Stimulated activated CD8-positive, alpha-beta memory T cell treated with anti-CD3 and anti-CD28 coated beads, Interleukin-7, amount 100 ng/mL, for 1 hour (primary cell): ENCODE measurements at places on chromosomes 4 and X.

- no peak for DNase-seq
Observed at GRCh38 chr4:149706942-149707341, 108.7 kb downstream of the IQCM start.

DNA sequence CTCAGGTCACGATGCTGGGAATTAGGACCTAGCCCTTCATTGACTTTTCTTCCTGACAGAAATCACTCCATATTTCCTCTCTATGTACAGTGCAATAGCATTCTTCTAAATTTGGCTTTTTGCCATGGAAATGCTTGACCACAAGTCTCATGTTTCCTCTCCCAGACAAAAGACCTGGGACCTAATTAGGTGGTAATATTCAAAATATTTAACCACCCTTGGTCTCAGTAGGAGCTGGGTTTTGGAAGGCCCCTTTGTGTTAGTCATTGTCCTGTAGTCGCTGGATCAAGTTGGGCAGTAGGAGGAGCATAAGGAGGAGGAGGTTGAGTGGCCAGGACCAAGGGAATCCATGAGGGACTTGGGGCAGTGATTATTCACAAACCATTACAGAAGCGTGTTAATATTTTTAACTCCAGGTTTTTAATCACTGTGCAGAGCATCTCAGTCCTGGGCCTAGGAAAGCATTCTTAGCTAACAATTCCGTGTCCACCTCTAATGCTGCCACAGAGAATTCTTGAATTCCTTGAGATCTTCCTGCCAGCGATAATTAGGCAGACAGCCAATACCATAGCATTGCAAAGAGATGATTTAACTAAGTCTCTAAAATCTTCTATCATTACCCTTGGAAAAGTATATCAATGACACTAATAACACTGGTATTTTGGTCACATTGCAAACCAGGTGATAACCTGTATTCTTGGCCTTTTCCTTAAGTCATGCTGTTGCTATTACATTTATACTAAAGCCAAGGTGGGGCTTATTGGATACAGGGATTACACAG is 25.0 kb upstream of the SHROOM4 start:
- DNase-seq, result no peak

DNA sequence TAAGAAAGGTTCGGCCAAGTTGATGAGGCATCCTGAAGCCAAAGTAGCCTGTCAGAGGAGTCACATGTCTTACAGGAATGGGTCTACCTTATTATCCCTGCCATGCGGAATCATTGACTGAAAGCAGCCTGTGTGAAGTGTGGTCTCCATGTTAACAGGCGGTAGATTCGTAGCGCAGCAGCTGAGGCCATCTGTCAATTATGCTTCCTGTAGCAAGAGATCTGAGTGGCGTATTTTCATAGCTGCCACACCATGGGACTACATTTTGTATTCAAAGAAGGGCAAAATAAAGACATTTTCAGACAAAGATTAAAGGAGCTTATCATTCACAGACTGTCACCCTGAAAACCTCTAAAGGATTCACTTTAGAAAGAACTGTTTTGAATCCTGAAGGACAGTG is 11.2 kb upstream of the MED14 start:
- DNase-seq, result no peak

GRCh38 chr4:73984736-73985527 is 3.1 kb downstream of the PPBP start:
- DNase-seq, result no peak

GRCh38 chrX:118751950-118752783 is 24.8 kb downstream of the IL13RA1 start:
- no peak for DNase-seq

- DNase-seq, result no peak
Observed at GRCh38 chrX:64977051-64977450, 801 bp upstream of the ZC4H2 start.

DNA sequence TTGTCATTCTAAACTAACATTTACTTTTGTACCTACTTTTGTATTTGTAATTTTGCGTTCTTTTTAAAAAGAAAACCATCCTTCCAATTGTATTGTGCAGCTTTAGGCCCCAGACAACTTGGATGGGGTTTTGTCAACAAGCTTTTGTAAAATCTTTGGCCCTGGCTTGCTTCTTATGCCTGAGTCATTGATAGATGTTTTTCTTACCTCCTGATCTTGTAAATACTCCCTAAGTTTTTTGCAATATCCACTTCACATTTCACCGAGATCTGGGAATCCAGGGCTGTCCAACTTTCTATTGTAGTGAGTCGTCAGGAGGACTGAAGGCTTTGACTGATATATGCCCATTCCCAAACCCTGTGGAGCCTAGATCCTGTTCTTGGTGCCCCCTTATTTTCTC is 126.9 kb upstream of the GUCY1A1 start:
- DNase-seq, result no peak

DNA sequence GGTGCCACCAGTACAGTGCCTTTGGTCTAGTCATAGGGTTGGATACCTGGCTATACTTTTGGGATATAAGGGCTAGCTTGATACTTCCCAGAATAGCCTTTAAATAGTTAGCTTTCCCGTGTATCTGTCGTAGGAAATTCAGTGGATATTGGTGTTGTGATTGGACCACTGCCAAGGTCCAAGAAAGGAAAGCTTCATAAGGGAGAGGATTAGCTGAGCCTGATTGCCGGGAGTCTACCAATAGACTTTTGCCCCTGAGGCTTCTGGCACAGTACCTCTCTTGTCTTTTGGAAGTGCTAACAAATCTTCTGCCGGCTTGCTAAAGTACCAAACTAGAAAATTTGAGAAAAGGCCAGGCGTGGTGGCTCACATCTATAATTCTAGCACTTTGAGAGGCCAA is 350.6 kb downstream of the CHIC1 start:
- no peak for DNase-seq

GRCh38 chr4:102064747-102065442 is 274.4 kb downstream of the BANK1 start:
- DNase-seq, result no peak

GRCh38 chrX:20693078-20693477 is 426.4 kb upstream of the RPS6KA3 start:
- no peak for DNase-seq

- DNase-seq, result no peak
Observed at GRCh38 chr4:52249581-52249980, 198.5 kb downstream of the SPATA18 start.

DNA sequence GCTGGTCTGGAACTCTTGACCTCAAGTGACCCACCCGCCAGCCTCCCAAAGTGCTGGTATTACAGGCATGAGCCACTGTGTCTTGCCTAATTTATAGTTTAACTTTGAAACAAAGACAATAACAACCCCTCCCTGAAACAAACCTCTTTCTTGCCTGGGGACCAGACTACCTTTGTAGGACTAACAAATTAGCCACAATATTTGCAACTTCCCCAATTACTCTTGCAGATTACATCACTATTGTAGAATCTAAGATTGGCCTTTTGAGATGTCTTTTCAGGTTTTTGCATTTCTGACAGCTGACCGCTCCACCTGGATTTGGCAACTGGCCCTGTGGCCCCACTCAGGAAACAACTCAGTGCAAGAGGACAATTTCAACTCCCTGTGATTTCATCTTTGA is 84.8 kb downstream of the AKAP4 start:
- no peak for DNase-seq

DNA sequence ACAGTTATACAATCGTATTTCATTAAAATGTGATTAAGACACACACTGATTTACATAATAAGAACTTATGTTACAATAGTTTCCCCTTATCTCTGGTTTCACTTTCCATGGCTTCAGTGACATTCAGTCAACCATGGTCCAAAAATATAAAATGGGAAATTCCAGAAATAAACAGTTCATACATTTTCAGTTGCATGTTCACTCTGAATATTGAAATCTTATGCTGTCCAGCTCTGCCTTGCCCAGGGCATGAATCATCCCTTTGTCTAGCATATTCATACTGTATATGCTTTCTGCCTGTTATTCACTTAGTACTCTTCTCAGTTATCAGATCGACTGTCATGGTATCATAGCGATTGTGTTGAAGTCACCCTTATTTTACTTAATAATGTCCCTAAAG is 173.8 kb upstream of the DCAF12L2 start:
- DNase-seq, result no peak

DNA sequence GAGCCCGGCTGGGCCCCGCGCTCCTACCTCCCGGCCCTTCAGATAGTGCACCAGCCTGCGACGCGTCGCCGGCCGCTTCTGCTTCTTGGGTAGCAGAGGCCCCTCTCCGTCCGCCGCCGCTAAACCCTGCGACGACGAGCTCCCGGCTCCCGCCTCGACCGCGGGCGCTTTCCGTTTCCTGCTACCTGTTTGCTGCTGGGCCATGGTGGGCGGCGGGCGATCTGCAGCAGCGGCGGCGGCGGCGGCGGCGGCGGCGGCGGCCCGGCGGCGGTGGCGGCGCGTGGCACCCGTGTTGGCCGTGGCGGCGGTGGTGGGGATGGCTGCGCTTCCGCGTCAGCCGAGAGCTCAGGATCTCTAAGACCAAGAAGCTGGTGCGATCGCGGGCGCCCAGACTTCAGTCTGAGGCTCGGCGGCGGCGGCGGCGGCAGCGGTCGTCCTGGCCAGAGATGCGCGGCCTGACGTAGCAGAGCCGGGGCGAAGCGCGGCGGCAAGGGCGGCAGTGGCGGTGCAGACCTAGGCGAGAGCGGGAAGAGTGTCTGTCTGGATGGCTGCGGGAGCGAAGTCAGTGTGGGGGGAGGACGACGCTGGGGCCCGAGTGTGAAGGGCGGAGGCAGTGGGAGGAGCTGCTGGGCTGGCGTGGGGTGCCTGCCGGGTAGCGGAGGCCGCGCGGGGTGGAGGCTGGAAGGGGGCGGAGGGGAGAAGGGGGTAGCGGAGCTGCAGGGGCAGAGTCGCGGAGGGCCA is at the start of gene DCAF12L2:
Gene DCAF12L2, minus strand, starts transcription at position 569 of the 741 bp plus-strand sequence. Its CDS starts 365 bp downstream, at position 204.
- no peak for DNase-seq

DNA sequence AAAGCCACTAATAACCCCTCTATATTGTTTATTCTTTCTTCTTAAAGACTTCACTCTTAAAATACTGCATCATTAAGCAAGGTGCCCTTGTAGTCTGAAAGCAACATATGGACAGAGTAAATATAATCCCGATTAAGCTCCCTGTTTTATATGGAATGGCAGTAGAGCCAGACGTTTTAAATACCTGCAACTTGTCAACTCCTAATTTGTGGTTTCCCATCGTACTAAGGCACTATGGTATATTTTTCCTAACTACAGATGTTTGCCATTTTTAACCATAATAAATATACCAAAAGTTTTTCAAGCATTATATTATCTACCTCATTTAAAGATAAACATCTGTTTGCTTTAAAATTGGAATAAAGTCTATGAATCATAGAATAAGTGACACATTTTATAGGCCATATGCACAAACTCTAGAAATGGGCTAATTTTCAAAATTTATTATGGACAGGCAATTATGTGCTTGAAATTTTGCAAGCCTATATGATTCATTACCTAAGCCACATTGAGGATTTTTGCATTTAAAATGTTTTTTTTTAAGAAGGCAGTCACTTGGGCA is 194.6 kb downstream of the FRMPD4 start:
- no peak for DNase-seq

DNA sequence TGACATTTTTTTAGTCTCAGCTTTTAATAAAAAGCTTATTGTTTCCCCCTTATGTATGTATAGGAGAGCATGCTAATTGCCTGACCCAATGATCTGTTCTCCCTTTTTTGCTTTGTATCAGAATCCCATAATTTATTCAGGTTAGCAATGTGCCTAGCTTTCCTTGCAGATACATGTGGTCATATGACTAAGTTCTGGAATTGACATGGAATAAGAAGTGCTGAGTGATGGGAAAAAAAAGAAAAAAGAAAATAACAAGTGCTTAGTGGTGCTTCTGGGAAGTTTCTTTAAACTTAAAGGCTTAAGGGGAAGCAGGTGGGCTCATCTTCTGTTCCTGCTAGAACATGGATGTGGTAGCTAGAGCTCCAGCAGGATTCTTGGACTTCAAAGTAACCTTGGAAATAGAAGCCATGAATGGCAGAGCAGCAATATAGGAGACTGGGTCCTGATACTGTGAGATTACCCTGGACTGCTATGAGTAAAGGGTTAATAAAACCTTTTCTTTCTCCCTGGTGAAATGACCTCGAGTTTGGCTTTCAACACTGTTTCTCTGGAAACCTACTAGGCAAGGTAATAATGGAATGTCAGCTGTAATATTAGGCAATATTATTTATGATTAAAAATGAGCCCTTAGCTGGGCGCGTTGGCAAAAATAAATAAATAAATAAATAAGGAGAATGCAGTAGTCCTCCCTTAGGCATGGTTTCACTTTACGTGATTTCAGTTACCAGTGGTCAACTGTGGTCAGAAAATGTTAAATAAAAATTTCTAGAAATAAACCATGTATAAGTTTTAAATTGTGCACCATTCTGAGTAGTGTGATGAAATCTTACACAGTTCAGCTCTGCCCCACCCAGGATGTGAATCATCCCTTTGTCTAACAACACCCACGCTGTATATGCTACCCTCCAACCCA is 16.7 kb upstream of the RBM41 start:
- DNase-seq, result no peak

GRCh38 chr4:120286813-120287212 is 220.2 kb upstream of the MAD2L1 start:
- no peak for DNase-seq

DNA sequence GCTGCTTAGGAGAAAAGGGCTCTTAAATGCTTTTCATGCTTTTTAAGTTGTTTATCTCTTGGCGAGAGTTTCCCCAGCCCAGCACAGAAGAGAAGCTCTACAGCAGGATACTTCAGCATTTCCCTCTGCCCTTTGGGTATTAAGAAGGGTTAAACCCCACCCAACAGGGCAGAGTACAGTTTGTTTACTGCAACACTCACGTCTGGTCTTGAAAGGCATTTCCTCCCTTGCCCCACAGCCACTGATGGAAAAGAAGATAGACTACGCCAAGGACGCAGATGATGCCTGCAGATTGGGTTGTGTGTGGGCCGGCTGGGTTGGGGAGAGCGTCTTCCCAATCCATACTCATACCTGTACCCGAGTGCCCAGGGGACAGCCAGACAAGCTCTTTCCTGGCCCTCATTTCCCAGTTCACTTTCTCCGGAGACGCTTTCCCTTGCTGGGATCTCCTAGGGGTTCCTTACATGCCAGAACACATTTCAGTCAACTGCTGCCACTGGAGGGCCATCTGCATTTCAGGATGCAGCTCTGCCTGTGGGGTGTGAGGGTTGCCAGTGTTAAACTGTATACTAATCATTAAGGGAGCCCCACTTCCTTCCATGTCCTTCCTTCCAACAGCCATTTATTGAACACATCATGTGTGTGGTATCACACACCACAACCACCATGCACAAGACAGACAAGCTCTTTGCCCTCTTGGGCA is 96.5 kb upstream of the DHX15 start:
- DNase-seq, result no peak

DNA sequence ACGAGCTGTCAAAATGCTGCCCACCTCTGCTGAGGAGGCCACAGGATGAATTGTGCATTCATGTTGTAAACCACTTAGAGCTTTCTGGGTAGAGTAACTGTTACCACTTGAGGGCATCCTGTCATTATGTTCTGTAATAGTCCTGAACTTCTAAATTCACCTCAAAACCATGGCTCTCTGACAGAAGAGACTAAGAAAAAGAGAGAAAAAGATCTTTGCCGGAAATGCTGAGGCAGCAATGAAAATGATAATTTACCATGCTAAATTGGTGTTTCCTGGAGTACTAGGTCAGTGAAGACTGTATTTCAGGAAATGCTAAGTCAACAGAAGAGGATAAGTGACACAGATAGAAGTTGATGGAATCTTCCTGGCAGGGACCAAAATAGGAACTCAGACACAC is 942.3 kb upstream of the SLIT2 start:
- DNase-seq, result no peak

GRCh38 chr4:40186665-40187014 is 10.2 kb upstream of the RHOH start:
- DNase-seq, result no peak
